Omental fat pad (tissue), 4 donors: ENCODE measurements at places on chromosomes 6 and 20. TPM values are rescaled to one million over a fixed set of nuclear protein-coding genes. Genes with fewer than 3 reads are reported as not detected.

GRCh38 chr20:38286586-38287531, 17.1 kb upstream of the BPI start:
- DNase-seq: no peak

- DNase-seq: no peak
Measured at GRCh38 chr6:109466212-109466923, 10.8 kb upstream of the MICAL1 start.

DNA sequence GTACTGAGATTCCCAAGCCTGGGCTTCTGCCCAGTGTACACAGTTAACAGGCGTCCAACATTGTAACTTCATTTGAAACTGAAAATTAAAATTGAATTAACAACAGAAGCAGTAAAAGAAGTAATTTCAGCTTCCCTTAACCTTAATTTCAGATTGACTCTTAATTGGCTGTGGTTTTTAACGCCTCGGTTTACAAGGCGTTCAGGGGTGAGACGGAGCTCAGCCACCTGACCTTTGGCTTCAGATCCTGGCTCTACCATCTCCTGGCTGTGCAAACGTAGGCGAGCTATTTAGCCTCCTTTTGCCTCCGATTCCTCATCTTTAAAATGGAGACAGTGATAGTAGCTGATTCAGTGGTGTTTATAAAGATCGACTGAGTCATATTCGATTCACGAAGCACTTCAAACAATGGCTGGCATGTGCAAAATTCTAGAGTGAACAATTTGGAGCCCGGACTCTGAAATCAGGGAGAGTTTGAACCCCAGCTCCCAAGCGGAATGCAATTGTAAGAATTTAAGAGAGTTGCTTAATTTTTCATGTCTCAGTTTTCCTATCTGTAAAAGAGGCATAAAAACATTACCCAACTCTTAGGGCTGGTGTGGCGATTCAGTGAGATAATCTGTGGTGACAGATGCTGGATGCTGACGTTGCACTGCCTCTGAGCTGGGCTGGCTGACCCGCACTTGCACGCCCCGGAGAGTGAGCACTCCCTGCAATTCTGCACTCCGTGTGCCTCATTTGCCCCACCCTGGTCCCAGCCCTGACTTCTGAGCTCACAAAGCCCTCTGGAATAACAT, 23.5 kb upstream of the OCSTAMP start:
- no peak for DNase-seq

- DNase-seq: no peak
Measured at GRCh38 chr20:14415467-14415866, 78.1 kb upstream of the FLRT3 start.

- DNase-seq: no peak
Measured at GRCh38 chr6:119296036-119297035, 53.2 kb downstream of the MAN1A1 start.

DNA sequence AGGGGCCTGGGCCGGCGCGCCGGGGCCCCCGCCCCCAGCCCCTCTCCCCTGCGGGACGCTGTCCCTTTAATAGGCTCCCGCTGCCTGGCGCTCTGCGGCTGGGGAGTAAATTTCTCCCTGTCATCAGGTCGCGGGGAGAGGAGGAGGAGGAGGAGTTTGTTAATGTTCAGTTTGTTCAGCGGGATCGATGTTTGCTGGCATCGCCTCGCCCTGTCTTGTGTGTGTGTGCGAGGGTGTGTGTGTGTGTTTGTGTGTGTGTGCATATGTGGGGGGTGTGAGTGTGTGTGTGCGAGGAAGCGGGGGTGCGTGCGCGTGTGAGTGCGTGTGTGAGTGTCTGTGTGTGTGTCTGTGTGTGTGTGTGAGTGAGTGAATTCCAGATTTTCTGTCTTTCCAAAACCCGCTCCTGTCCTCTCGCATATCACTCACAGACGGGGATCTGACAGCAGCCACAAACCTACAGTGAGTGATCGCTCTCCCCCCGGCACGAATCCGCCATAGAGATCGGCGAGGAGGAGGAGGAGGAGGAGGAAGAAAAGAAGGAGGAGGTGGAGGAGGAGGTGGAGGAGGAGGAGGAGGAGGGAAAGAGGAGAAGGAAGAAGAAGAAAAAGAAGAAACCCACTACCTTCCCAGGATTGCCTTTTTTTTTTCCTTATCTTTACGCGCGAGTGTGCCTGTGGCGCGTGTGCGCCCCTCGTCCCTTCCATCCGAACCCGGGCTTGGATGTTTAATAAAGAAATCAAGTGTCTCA, at the start of gene TSHZ2:
TSS of gene TSHZ2 (plus strand) at position 169 of the 748 bp plus-strand sequence. CDS start 936 bp downstream, outside the sequence.
- DNase-seq: no peak

- no peak for DNase-seq
Measured at GRCh38 chr20:24792641-24793495, 156.2 kb upstream of the CST7 start.

DNA sequence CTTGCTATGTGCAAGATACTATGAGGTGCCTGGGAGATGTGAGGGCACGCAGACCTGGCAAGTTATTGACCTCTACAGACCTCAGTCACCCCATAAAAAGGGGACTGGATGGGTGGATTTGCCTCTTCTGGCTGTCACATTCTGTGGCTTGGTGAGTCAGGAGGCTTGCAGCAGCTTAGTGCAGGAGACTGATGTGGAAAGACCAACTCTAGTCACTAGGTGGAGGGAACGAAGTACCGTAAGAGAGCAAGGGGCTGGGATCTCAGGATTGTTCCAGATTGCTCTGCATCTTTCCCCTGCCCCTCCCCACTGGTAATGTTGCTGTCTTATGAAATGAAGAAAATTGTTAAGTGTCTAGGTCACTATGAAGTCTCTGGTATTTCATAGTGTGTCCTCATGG, 3.3 kb downstream of the MAPRE1 start:
- no peak for DNase-seq

GRCh38 chr6:145273136-145273535, 462.2 kb downstream of the EPM2A start:
- DNase-seq: no peak

DNA sequence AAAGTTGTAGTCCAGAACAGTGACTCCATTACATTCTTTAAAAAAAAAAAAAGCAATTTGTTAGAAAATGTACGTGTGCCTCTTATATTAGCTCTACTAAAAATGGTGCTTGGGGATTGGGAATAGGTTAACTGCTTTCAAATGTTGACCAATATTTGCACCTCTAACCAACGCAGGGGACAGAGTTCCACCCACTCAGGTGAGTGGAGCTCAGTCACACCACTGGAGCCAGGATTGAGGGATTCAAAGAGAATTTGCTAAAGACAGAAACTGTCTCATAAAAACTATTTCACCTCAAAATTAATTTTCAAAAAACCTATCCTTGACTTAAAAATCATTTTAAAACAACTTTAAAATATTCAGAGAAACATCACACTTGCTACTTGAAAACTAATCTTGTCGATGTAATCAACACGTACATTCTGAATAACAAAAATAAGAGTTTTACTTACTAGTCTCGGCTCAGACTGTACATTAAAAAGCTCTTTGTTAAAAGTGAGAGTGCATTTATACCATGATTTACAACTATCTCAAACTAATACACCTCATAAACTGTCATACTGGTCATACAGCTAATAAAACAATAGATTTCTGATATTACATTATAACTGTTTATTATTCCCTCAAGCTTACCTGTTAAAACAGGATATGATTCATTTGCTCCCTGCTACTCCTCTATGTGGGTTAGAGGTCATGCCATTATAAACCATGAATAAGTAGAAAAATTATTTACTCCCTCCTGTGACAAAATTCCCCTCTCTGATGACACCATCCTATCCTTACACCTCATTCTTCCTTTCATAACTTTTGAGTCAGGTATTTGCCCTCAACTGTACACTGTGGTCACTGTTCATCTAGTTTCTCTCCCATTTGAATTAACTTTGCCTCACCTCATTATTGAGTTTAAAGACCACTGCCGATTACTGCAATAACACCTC, 88.6 kb downstream of the PDE10A start:
- no peak for DNase-seq

- DNase-seq: no peak
Measured at GRCh38 chr20:54347166-54347833, 128.1 kb upstream of the DOK5 start.

- no peak for DNase-seq
Measured at GRCh38 chr6:24649691-24650090, 3.7 kb upstream of the KIAA0319 start.

GRCh38 chr20:2538931-2539720, 2.8 kb downstream of the TMC2 start:
- no peak for DNase-seq

GRCh38 chr6:144460327-144461095, 175.4 kb downstream of the UTRN start:
- DNase-seq: no peak

- no peak for DNase-seq
Measured at GRCh38 chr20:16311756-16312155, 261.5 kb downstream of the KIF16B start.

DNA sequence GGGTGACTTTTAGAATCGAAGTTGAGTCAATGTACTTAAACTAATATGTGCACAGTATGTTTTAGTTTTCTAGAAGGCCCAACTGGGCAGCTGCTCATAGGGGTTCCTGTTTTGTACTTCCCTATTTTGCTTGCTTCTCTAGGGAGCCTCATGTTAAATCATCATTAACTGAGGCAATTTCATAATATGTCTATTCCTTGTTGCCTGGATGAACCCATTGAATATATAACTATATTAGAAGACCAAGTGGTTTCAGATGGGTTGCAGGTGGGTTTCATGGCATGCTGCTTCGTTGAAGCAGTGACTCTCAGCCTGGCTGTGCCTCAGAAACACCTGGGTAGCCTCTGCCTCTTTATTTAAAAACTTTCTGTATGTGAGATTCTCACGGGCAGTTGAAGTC, 22.2 kb downstream of the CARMIL1 start:
- no peak for DNase-seq

DNA sequence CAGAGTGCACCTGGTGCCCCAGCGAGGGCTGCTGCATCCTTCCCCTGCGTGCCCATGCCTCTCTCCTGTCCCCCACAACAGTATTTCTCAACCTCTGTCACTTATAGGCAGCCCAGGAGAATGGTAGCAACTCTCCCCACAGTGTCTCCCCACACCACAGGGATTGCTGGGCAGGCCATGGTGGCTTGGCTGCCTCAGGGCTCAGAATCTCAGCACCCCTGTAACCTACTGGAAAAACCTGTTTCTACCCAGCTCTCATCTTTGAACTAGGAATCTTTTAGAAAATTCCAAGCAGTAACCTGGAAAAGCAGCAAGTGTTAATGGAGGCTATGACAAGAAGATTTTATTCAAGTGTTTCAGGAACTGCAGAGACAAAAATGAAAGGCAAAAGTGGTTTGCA, 38.0 kb downstream of the CD164 start:
- no peak for DNase-seq

- DNase-seq: no peak
Measured at GRCh38 chr20:57627339-57627738, 7.1 kb upstream of the ZBP1 start.

GRCh38 chr20:38001981-38002380, 31.3 kb downstream of the TTI1 start:
- no peak for DNase-seq

DNA sequence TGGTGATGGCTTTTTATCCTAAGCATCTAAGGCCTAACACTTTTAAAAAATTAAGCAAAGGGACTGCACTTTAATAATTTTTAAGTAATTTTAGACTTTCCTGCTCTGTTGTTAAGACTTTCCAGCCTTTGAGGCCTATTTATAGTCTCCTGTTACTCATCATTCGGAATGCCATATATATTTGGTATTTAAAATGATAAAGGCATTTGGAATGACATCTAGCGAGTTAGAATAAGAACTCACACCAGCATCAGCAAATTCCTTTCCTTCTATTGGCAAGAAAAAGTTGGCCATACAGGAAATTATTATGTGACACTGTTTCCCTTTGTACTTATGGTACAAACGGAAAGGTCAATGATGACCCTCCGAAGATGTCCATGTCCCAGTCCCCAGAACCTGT, 88.1 kb upstream of the STMND1 start:
- no peak for DNase-seq

GRCh38 chr6:131949909-131950766, 1.0 kb downstream of the CCN2 start:
- no peak for DNase-seq

DNA sequence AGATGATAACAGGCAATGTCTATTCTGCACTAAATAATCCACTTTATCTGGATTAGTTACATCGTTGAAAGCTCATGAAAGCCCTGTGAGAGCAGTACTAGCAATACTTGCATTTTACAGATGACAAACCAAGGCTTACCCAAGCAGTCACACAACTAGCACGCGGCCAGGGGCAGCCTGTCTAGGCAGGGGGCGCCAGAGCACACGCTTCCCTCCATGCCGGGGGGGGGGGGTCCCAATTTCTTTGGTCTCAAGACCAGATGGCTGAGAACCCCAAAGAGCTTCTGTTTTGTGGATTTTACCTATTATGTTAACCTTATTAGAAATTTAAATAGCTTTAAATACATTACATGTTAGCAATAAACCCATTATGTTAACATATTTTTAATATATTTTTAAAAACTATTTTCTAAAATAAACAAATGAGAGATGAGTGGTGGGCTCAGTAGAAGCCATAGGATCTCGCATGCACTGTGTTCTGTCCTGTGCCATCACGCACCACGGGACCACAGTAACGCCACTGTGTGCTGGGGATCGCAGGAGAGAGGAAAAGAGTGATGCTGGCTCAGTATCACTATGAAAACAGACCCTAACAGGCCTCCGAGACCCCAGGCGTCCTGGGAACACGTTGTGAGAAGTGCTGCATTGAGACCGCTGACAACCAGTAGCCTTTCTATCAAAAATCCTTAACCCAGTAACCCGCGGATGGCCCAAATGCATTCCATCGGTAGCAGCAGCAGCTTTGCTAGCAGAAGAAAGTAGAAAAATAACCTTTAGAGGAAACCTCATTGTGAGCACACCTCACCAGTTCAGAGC, 5.3 kb upstream of the PRR18 start:
- DNase-seq: no peak

- DNase-seq: no peak
Measured at GRCh38 chr6:48817333-48818051, 645.6 kb downstream of the MMUT start.

- no peak for DNase-seq
Measured at GRCh38 chr6:74902846-74903245, 303.0 kb downstream of the COL12A1 start.

DNA sequence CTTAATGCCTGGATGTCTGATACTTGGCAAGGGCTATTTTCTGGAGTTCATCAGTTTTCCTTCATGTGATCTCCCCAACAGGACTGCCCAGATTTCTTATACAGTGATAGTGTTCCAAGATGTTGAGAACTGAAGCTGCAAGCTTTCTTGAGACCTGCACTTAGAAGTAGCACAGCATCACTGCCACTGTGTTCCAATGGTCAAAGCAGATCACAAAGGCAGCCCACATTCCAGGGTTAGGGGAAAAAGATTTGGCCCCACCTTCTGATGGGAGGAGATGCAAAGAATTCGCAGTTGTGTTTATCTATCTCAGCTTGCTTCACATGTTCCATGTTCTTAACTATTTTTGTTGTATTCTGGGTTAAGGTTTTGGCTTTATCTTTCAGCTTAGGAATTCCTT, 78.2 kb downstream of the GPX5 start:
- DNase-seq: no peak

Gene LY6G6C
- 0.74 TPM for total RNA-seq

Gene CTAGE9
- total RNA-seq: not detected

Gene ABHD16B
- total RNA-seq: not detected

Gene TREML2
- 0.44 TPM for total RNA-seq

Gene METTL24
- total RNA-seq: 2.4 TPM

Gene CASS4
- 10.6 TPM for total RNA-seq

Gene DEFB132
- 1.6 TPM for total RNA-seq

Gene VARS1
- 47.0 TPM for total RNA-seq

Gene KIF25
- total RNA-seq: 0.38 TPM

Gene SLC22A1
- 1.3 TPM for total RNA-seq

Gene RIMS1
- 1.4 TPM for total RNA-seq

Gene PKIB
- 7.7 TPM for total RNA-seq

Gene RNF144B
- total RNA-seq: 13.3 TPM

Gene ZNF391
- total RNA-seq: 2.2 TPM

Gene JPH2
- total RNA-seq: 7.9 TPM

Gene EYS
- total RNA-seq: 0.12 TPM

Gene IPCEF1
- 0.84 TPM for total RNA-seq

Gene GJA10
- total RNA-seq: not detected
